ENCODE measurements at places on chromosomes 13 and 19.

GRCh38 chr19:30930941-30931706 lies 418.1 kb downstream of the TSHZ3 start:
- no peak for DNase-seq

DNA sequence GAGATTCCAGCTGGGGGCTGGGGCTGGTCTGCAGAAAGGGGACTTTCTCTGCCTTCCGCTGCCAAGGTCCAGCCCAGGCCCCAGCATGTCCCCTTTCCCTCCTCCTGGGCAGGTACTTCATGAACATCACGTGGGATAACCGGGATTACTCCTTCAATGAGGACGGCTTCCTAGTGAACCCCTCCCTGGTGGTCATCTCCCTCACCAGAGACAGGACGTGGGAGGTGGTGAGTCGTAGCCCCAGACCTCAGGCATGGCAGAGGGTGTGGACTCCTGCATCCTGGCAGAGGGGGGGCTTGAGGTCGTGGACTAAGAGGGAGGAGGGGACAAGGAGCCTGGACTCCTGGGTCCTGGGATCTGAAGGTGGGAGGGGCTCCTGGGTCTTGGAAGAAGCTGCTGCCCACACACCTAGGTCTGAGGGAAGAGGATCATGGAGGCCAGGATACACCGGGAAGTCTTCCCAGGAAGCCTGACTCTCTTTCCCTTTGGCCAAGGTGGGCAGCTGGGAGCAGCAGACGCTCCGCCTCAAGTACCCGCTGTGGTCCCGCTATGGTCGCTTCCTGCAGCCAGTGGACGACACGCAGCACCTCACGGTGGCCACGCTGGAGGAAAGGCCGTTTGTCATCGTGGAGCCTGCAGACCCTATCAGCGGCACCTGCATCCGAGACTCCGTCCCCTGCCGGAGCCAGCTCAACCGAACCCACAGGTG lies 20.6 kb downstream of the GRIN2D start:
- DNase-seq: no peak

DNA sequence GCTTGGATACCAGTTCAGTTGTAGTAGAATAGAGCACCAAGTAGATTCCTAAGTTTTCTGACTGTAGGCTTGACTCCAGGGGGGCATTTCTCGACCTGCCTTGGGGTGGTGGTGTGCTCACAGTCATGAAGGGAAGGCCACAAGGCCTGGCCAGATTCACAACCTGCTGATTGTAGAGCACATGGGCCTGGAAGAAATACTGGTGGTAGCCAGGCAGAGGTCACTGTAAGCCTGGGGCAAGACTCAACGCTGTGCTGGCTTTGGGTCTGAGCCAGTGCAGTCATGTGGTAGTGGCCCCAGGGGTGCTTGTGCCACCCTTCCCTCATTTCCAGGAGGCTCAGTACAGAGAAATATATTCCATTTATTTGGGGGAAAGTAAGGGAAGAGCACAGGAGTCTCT lies 832.3 kb upstream of the SLC10A2 start:
- DNase-seq: no peak

DNA sequence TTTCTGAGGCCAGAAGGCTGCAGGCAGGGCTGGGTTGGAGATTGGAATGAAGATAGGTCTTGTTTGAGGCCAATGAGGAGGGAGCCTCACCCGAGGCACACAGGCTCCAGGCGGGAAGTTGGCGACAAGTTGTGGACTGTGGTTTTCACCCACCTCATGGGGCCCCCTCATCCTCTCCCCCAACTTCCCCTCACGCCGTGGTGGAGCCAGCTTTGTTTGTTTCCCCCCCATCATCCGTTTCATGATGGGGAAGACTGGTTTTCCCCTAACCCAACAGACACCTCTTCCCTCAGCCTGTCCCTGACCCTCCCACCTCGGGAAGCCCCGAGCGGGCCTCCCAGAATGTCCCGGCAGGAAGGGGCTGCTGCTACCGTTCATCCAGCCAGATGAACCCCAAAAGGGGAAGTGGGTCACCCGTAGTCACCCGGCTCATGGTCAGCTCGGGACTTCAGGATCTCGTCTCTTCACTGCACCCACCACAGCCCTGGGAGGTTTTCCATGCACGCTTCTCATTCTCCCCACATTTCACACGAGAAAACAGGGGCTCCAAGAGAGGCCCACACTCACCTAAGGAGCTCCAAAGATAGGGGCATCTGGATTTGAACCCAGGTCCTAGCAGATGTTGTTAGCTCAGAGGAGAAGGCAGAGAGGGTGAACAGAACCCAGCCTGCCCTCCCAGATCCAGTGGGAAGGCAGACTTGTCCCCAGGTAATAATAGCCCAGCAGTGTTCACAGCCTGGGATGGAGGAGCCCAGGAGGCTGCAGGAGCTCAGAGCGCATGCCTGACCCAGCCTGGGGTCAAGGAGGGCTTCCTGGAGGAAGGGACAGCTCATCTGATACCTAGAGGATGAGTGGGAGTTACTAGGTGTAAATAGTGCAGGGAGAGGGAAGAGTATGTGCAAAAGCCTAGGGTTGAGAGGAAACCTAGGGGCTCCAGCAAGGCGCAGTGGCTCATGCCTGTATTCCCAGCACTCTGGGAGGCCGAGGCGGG lies 23.5 kb downstream of the CEACAM16 start:
- peak; percentile 24 for DNase-seq

GRCh38 chr13:22903925-22904324 lies 276.9 kb upstream of the SGCG start:
- DNase-seq: no peak

DNA sequence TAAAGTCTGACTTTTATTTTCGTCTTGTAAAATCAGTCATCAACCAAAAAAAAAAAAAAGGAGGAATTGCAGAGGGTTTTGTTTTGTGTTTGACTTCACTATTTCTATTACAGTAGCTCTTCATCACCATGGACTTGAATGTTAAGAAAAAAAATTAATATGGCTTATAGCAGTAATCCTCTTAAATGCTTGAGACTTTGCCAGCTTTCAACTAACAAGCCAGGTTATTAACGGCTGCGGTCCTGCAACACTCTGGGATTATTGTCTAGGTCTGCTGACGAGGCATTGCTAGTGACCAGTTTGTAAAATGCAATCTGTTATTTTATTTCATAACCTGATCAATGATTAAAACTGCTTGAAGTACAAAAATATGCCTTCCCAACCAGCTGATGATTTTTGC lies 647.2 kb upstream of the KLHL1 start:
- no peak for DNase-seq

- DNase-seq: no peak
These were observed 59.4 kb downstream of the ZAR1L start for GRCh38 chr13:32255724-32256109.

DNA sequence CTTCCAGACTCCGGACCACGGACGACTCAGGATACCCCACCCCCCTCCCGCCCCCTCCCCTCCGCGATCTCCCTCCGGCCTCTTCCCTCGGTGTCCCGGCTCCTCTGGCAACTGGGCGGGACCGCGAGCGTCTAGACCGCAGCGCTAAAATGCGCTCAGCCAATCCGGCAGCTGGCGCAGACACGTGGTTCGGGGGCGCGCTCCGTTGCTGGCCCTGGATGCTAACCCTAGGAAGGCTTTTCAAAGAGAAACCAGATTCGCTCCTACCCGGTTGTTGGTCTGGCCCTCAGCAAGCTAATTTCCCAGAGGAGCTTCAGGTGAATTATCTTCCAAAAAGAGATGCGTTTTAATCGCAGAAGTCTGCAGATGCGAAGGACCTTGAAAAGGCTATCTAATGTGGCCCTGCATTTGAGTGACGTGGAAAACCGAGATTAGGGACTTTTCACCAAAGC lies at the start of gene DZIP1:
DZIP1 (minus strand) TSS at position 106 of the 452 bp plus-strand sequence. CDS start 2,677 bp downstream, outside the sequence.
- no peak for DNase-seq

DNA sequence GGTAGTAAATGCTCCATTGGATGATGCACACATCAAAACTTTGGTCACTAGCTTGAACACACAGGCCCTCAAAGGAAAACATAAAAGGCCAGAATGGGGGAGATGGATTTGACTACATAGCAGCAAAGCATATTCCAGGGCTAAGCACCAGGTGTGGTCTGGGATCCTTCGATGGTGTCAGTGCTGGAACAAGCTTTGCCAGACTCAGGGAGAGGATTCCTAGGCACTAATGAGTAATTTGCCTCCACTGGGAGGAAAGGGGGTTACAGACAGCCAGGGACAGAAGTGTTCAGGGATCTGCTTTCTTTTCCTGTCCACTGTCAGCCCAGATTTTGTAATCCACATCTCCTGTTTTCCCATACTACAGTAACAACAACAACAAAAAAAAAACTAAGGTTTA lies 157.2 kb upstream of the OBI1 start:
- no peak for DNase-seq

DNA sequence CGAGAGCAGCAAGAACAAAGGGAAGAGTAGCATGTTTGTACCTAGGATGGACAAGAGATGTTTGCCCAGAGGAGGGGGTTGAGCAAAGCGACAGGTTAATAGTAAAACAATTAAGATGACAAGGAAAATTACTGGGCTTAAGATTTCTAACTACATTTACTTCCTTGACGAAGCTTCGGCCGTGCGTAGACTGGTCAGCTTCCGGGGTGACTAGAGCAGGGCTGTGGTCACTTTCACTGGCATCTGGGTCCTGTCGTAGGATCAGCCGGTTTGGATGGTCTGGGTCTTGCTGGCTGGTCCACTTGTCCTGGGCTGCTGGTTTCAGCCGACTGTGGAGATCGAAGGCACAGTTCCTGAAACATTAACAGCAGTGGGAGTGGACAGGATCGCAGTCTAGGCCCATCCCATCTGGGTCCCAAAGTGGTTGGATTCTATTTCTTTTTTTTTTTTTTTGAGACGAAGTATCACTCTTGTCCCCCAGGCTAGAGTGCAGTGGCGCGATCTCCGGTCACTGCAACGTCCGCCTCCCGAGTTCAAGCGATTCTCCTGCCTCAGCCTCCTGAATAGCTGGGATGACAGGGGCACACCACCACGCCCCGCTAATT lies 5.0 kb upstream of the BSG start:
- no peak for DNase-seq

GRCh38 chr13:51266642-51267041 lies 44.4 kb downstream of the FAM124A start:
- DNase-seq: no peak

- DNase-seq: no peak
These were observed 525.3 kb downstream of the DIAPH3 start for GRCh38 chr13:59638404-59638803.

GRCh38 chr19:31257025-31257424 lies 92.2 kb downstream of the TSHZ3 start:
- no peak for DNase-seq

DNA sequence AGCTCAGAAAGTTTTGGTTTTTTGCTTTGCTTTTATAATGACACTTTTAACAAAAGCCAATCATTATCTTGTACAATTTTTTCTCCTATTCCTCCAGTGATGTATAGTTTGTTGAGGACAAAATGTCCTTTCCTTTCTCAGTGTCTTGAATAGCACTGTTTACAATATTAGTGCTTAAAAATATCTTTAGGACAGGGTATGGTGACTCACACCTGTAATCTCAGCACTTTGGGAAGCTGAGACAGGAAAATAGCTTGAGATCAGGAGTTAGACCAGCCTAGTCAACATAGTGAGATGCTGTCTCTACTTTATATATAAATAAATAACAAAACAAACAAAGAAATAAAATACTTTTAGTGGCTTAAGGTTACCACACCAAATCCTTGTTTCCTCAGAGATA lies 41.9 kb downstream of the SPRY2 start:
- no peak for DNase-seq

GRCh38 chr13:55439450-55439849 lies 1701.3 kb upstream of the PRR20A start:
- DNase-seq: no peak

DNA sequence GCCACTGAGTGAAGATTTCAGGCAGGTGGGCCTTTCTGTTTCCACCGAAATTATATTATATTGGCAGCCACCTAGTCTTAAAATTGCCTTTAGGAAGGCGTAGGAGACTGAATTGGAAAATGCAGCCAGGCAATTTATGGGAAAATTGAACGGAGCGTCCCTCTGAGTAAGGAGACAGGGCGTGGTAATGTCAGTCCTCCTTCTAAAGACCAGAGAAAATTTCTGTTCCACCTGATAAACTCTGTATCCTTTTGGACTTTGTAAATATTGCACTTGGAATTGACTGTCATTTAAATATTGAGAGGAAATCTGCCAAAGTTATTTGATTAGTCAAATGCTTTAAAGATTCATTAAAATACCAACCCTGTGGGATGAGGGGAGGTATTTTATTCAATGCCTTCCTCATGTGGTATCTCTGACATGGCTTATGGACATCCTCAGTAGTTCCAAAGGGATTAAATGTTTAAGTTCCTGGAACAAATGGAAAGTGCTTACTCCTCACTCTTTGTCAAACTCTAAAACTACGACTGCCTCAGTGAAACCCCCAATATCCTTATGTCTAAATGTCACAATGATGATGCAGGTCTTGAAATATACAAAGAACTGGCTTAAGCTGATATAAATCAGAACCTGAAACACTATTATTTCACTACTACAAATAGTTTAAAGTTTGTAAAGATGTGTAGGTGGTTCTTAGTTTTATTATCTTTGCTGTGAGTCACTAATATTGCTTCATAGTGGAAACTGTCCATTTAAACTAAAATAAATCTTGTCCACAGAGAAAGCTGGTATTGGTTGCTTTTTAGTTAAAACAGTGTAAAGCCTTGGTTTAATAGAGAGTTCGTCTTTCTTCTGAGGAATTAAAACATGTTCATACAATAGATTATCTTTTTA lies 203.2 kb downstream of the FGF14 start:
- no peak for DNase-seq

DNA sequence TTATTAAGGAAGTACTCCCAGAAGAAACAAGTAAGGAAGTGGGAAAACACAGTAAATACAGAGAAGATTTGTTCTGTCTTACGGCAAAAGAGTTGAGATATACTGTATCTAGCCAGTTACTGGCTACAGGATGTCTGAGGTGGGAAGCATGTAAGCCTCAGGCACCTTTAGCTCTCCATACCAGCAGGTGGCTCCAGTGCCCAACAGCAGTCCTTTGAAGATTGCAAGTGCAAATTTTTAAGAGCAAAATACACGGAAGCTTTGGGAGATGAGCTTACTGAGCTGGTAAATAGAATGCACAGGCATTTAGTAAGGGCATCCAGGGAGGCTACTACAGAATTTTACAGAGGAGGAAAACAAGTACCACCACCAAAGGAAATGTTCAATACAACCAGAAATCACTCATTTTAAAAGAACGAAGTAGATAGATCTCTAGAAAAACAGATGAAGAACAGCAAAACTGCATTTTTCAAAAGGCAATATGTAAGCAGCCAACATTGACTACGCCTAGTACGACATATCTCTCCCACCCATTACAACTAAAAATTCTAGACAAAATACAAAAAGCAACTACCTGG lies 57.9 kb upstream of the VSTM2B start:
- DNase-seq: peak; percentile 6

DNA sequence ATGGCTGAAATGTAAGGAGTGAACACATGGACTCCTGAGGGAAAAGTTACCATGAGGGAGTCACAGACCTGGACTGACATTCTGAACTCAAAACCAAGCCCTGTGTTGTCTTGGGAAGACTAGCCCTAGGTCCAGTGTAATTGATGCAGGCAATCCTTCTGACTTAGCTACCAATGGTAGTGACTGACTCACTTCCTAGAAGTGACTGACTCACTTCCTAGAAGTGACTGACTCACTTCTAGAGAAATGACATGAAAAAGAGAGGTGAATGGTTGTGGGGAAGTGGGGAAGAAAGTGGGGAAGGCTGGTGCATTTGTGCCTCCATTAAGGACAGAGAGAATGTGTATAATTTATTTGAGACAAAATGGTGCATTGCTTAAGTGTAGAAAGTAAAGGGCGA lies 49.9 kb downstream of the EDNRB start:
- no peak for DNase-seq
